Right cardiac atrium (tissue), 5 donors: ENCODE measurements at places on chromosomes 3 and 15. TPM values are rescaled to one million over a fixed set of nuclear protein-coding genes. Genes with fewer than 3 reads are reported as not detected.

- DNase-seq, result no peak
Observed at GRCh38 chr3:112362221-112362620, 29.3 kb downstream of the CD200 start.

DNA sequence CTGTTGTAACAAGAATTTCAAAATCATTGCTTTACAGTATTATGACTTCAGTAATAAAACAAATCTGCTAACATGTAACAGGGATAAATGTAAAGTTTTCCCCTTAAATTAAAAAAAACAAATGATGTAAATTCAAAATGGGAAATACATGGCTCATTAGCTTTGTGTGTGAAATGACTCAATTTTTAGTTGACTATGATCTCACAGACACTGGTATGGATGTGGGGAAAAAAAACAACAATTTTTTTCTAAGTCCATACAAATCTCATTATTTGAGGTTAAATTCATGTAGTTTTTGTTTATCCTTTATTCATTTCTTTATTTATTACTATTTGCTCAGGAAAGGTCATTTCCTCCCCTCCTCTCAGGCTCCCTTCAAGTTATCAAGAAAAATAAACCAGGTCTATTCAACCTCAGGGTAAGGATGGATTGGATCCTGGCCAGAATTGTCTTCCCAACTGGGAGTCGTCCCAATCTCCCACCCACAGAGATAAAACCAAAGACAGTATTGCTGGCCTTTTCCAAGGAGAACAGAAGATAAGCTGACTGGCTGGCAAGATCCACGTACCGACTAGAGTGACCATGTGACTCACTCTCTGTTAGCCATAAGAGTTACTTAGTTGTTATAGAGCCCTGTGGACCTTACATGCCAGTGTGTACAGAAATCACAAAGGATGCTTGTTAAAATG lies 373.3 kb downstream of the GAP43 start:
- DNase-seq, result no peak

DNA sequence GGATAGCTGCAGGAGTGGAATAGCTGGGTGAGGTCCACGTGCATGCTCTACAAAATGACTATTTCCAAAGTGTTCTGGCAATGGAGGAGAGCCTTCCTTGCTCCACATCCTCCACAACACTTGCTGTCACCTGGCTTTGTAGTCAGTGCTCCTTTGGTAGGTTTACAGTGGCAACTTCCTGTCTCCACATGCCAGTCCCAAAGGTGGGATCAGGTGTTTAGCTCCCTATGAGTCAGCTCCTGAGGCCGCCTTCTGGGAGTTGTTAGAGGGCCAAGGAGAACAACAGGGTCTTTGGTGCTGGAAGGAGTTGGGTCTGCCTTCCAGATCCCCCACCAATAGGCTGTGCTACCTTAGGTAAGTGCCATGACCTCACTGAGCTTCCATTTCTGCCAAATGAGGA lies 15.3 kb upstream of the LIMD1 start:
- DNase-seq, result no peak

GRCh38 chr3:143222981-143223380 lies 103.4 kb downstream of the CHST2 start:
- no peak for DNase-seq

Gene CD200R1
- 0.14 TPM for polyA plus RNA-seq

Gene SLC12A1
- not detected for polyA plus RNA-seq
